ENCODE measurements at places on chromosomes 6 and 20.

GRCh38 chr6:157908369-157909281 is 73.0 kb upstream of the SYNJ2 start:
- DNase-seq: no peak

DNA sequence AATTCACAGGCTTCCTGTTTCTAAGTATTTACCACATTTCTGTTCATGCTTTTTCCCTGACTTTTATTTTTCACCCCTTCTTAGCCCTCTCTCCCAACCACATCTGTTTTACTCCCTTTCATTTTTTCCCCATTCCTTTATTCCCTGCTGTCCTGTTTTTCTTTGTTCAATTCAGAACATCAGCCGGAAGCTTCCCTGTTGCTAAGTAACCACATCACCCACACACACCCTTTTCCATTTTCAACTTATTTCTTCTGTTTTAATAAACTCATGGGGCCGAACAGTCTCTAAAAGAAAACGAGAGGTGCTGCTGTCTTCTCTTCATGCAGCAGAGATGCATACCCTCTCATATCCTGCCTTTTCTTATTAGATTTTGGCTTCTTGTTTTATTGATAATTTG is 53.5 kb upstream of the CEP85L start:
- no peak for DNase-seq

- DNase-seq: no peak
These were observed 84.3 kb downstream of the FILIP1 start for GRCh38 chr6:75409286-75409685.

DNA sequence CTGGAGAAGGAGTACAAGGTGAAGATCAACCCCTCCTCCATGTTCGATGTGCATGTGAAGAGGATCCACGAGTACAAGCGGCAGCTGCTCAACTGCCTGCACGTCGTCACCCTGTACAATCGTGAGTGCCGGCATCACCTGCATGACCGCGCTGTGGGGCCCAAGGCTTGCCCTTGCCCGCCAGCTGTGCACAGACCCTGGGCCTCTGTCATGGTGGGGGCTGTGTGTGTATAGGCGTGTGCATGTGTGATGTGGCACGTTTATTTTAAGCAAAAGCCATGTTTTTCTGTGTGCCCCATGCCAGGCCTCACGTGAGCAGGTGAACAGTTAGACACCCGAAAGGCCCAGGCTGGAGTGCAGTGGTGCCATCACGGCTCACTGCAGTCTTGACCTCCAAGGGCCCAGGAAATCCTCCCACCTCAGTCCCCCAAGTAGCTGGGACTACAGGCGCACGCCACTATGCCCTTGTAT is 36.3 kb downstream of the PYGB start:
- no peak for DNase-seq

GRCh38 chr6:37029249-37029971 is 24.0 kb downstream of the FGD2 start:
- DNase-seq: no peak

DNA sequence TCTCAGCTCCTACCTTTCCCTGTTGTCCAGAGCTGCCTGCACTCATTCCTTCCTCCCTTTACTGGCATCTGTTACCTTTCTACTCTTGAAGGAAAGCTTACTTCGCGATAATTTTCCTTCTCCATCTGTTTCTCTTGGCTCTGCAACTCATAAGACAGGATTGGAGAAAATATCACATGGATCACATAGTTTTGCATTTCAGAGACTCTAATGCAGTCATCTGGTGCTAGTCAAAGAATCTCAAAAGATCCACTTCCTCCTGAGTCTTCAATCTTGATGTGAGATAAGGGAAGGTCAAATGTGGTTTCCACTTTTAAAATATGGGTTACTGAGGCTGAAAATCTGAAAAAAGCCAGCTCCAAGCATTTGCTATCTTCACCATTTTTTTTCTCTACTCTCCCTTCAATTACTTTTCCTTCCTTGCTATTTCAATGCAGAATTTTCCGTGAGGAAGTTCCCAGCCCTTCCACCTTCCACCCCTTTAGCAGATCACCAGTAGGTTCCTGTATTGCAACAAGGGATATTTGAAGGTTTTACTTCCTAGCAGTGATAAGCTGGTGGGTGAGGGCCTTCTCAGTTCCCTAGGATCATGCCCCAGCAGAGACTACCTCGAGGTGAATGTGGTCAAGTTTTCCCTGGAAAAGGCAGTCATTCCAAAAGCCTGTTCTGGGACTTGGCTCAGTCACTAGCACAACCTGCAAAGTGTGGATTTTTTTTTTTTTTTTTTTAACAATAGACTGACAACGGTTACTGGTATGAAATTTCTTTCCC is 62.8 kb upstream of the LRRC1 start:
- DNase-seq: no peak

- no peak for DNase-seq
These were observed 31.2 kb downstream of the NUS1 start for GRCh38 chr6:117706504-117706903.

DNA sequence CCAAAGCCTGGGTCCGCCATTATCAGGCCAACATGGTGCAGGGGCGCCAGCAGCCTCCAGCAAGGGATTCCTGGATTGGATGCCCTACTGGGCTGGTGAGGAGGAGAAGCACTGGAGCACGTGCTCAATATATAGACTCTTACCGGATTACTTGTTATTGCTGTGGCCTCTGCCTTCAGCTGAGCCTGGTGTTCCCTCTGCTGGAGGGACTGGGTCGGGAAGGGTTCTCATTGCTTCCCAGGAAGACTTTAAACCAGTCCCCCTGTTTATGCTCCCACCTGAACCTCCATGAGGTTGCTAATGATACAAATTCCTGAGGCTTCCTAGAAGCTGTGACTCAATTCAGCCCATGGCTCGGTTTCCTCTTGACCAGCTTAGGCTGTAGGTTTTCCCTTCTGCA is 186.7 kb upstream of the ARID1B start:
- DNase-seq: no peak

- no peak for DNase-seq
These were observed 83.7 kb upstream of the PRSS16 start for GRCh38 chr6:27163834-27164233.

DNA sequence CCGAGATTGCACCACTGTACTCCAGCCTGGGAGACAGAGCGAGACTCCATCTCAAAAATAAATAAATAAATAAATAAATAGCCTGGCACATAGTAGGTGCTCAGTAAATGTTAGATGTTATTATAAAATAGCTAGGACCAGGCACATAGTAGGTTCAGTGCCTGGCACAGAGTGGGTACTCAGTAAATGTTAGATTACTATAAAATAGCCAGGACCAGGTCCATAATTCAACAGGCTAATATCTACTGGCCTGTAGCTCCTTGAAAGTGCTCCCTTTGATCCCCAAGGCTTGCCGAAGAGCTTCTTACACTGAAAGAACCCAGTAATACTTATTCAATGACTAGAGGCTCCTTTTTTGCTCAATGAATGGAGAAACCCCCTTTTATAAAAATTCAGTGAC is 215.1 kb upstream of the ZNF217 start:
- DNase-seq: no peak

- DNase-seq: no peak
These were observed 56.9 kb downstream of the PREX1 start for GRCh38 chr20:48770700-48771442.

DNA sequence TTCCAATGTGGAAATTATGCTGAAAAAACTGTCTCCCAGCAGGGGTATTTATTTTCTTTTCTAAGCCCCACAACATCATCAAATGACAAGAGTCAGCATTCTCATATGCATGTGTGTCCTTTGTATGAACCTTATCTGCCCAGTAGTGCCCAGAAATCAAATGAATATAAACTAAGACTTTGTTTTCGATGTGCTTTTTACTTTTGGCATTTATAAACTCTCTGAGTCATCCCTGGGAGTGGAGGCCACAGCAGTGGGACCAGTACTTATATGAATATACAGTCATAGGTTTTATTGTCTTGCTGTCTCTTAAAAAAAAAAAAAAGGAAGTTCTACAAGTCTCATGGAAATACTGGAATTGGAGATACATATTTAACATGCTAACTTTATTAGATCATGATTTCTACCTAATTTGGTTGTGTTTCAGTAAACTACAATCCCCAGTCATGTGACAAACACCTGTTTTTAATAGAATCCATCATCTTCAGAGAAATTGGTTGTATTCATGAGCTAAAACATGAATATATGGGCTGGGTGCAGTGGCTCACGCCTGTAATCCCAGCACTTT is 99.2 kb upstream of the TMEM181 start:
- no peak for DNase-seq

DNA sequence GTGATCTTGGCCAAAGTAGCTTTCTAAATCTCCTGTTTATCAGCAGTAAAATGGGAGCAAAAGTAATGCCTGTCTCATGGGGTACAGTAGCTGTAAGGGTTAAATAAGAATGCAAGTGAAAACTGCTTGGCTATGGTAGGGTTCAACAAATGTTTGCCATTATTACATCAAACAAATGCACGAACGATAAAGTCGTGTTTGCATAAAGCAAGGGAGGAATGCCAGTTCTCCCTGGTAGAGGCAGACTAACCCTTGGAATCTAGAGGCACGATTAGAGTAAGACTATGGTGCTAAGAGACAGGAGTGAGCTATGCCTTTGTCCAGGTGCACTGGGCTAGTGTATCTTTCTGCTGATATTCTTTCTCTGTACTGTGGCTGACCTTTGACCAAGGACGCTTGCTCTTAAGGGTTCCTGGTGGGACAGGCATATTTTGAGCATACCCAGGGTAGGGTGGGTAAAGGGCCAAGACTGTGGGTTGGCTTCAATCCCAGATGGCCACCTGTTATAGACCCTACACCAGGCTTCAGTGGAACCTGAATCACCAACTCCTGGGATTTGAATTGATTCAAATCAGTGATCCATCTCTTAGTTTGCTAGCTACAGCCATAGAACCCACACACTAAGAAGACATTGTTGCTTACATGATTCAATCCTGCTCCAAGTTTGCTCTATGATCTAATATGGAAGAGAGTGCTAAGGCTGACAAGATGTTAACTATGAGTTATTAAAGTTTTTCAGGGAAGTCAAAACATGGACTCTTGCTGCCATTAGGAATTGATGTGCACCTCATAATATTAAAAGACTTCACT is 139.9 kb downstream of the CCDC170 start:
- DNase-seq: no peak

DNA sequence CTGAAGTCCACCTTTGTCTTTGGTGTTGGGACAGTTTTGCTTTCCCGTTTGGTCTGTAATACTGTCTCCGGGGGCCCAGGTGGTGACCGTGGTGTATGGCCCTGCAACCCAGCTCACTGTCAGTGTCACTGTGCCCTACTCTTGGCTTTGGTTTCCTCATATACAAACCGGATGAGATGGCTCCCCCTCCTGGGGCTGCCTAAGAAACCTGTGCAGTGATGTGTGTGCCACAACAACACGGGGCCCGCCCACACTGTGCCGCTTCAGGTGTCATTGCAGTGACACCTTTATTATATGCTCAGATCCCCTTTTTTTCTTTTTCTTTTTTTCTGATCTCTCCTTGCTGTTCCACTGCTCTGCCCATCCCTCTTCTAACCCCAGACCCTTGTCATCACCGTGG is 73.9 kb downstream of the RAMACL start:
- no peak for DNase-seq

DNA sequence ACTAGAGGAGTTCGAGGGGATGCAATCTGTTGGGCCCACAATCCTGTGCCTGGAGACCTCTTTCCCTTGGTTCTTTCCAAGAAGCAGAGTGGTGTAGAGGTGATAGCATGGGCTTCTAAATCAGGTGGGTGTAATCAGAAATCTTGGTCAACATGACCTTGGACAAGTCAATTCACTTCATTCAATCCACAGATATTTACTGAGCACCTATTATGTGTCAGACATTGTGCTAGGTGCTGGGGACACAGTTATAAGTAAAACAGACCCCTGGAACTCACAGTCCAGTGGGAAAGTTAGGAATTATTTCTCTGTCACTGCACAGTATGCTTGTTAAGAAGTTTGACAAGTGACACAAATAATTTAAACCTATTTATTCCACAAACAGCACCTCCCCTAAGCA is 3.3 kb upstream of the E2F1 start:
- no peak for DNase-seq

DNA sequence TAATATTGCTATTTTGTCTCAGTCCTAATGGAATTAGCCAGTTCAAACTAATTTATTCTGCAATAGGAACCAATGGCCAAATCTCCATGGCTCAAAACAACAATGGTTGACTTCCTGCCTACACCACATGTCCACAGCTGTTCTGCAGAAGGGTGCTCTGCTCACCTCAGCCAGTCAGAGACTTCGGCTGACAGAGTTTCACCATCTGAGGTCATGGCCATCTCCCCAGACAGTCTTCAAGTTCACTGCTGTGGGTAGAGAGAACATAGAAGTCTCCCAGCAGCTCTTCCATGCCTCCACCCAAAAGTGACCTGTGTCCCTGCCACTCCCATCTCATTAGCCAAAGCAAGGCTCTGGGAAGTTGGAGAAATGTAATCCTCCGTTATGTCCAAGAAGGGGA is 65.1 kb upstream of the FOXC1 start:
- no peak for DNase-seq

Measured in right lung (tissue), 10 donors.